ENCODE measurements at places on chromosomes 2 and 18.

DNA sequence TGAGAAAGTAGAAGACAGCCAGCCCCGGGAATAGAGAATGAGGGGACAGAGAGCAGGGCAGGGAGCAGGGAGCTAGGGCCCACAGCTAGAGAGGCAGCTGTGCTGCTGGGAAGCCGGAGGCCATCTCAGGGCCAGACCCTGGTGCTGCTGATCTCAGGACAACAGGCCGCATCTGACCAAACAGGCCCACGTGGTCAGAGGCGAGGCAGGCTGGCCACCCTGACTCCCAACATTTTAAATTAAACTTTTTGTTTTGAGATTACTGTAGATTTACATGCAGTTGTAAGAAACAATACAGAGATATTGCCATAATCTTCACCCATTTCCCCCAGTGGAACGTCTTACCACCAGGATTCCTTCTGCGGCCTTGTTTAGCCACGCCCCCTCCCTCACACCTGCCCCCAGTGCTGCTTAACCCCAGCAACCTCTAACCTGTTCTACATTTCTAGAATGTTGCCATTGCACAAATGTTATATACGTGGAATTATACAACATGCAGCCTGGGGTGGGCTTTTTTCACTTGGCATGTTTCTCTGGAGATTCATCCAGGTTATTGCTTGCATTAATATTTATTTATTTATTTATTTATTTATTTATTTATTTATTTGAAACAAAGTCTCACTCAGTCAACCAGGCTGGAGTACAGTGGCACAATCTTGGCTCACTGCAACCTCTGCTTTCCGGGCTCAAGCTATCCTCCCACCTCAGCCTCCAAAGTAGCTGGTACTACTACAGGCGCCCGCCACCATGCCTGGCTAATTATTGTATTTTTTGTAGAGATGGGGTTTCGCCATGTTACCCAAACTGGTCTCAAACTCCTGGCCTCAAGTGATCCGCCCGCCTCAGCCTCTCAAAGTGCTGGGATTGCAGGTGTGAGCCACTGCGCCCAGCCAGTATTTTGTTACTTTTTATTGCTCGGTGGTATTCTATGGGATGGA, 48.6 kb upstream of the GPR17 start:
- DNase-seq, result no peak

- DNase-seq, result no peak
Observed at GRCh38 chr2:25367296-25367695, 25.6 kb upstream of the DNMT3A start.

DNA sequence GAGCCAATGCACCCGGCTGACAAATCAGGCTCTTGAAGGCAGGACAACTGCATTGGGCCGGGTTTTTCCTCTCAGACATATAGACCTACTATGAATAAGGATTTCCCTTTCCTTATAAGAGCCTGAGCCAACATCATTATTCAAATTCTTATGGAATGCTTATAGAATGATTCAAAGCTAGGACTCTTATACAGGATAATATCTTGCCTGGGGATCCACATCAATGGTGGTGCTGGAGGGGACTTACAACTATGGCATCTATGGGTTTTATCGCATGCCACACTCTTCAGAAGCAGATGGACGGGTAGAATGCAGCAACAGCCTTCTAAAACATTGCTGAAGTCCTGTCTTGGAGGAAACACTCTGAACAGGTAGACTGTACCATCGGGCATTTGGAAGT, 296.8 kb upstream of the KYNU start:
- no peak for DNase-seq

GRCh38 chr2:113910110-113910717, 20.3 kb downstream of the ACTR3 start:
- peak; percentile 65 for DNase-seq

DNA sequence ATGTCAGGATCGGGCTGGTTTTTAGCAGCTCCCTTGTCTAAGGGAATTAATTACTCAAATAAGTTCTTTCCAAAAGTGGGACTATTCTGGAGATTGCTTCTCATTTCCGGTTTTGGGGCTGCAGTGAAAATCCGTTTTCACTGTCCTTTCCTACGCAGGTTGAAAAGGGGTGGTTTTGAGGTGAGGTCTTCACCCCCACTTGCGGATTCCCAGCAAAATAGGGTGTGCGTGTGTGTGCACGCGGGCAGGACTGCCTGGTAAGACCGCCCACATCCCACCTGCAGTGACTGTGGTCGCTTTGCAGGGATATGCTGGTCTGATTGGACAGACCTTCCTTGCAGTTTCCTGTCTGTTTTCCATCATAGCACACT, 472 bp upstream of the PLEKHM3 start:
- DNase-seq, result peak; percentile 5

DNA sequence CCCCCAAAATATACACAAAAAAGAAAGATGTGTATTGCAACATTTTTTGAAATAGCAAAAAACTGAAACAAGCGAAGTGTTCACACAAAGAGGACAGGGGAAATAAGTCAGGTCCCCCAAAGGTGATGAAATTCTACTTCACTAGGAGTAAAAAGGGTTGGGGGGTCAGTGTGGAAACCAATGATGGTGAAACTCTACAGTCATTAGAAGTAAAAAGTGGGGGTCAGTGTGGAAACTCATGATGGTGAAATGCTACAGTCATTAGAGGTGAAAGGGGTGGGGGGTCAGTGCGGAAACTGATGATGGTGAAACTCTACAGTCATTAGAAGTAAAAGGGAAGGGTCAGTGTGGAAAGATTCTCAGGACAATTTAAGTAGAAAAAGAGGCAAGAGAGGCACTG, 298.2 kb downstream of the EIPR1 start:
- DNase-seq, result no peak

DNA sequence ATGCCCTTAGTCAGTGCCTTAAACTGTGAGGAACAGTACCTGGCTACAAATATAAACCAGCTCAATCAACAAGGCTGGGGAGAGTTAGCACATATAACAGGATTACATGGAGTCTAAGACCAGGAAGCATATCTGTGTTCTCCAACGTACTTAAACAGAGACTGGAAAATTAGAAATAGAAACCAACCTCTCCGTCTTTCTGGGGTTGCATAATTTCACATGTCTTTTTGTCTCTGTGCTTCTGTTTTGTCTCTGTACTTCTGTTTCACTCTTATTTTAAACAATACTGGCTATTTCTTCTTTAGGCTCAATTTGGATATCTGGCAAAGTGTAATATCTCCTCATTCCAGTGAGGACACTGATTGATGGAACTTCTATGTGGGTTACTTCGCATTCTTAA, 749.0 kb upstream of the ZEB2 start:
- no peak for DNase-seq

DNA sequence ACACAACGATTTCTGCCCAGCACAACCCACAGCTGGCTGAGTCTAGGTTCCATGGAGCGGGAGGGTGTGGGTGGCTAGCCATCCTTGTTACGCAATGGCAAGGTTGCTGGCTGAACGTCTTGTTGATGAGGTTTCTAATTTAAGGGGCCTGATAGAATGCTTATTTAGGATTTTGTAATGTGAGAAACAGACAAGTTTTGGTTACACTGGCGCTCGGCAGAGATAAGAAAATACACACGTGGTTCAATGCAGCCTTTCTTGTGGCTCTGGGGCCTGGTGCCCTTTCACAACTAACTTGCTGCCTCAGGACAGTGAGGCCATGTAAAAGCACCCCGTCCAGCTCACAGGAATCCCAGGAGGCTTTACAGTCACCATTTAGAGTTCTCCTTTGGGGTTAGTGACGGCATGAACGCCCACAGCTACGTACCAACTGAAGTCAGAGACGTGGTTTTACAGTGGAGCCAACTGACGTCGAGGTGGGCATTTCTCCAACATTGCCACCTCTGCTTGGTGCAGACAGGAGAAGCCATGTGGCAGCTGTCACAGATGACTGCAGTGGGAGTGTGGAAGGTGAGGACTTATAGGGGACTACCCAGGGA, 29.7 kb upstream of the PIEZO2 start:
- no peak for DNase-seq

- no peak for DNase-seq
Observed at GRCh38 chr2:229419158-229419557, 148.1 kb upstream of the PID1 start.

DNA sequence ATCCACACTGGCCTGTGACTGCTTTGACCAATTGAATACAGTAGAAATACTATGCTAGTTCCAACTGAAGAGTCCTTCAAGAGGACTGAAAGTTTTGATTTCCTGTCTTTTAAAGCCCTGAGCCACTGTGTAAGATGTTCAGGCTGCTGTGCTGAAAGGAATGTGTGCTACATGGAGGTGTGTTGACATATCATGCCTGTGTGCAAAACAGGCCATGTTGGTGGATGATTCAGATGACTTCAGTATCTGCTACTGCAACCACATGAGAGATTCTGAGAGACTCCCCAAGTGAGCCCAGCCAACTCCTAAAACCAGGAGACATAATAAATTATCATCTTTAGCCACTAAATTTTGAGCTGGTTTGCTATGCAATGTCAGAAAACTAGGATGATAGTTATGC, 662.9 kb downstream of the ZEB2 start:
- no peak for DNase-seq

- DNase-seq, result no peak
Observed at GRCh38 chr2:23271230-23271629, 113.7 kb upstream of the KLHL29 start.

GRCh38 chr2:52402128-52402527, 1365.5 kb upstream of the CHAC2 start:
- no peak for DNase-seq

GRCh38 chr2:118697781-118698180, 149.7 kb downstream of the EN1 start:
- DNase-seq, result no peak

DNA sequence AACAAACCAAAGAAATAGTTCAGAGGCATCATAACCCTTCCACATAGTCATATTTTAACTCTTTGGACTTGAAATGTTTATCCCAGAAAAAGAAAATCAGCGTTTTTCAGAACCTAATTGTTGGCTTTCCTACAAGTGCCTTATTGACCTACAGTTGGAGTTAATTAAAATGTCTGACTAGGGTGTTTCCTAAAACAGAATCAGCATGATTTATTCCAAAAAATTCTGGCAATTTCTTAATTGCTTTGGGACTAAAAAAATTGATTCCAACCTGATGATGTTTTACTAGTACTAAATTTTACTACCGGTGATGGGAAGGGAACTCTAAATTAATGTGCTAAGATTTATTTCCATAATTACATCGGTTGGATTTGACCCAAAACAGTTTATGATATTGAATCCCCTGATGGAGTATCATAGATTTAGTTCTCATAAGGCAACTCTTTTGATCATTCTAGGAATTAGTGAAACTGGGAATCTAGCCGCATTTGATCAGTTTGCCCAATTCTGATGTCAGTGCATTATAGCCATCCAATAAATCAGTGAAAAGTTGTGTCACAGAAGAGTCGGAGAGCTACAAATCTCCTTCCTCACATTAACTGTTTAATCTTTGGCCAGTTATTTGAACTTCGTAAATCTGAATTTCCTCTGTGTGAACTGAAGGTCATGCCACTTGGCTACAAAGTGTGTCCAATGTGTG, 134.3 kb upstream of the DSEL start:
- no peak for DNase-seq

GRCh38 chr18:79932907-79933306, 18.5 kb downstream of the SLC66A2 start:
- no peak for DNase-seq

DNA sequence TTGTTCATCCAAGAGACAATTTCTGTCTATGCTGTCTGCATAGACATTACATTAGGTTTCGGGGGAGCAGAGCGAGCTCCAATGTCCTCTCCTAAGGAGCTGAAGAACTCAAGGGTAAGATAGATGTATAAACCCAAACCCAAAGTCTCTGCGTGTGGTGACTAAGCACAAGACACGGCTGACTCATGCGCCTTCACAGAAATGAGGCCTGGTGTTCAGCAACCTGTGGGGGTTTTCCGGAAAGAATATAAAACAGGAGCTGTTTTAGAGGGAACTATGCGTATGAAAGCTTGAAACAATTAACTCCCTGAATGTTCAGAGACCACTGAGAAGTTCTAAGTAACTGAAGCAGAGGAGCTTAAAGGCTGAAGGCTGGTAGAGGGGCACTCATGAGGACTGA, 154.7 kb downstream of the SOX11 start:
- no peak for DNase-seq

DNA sequence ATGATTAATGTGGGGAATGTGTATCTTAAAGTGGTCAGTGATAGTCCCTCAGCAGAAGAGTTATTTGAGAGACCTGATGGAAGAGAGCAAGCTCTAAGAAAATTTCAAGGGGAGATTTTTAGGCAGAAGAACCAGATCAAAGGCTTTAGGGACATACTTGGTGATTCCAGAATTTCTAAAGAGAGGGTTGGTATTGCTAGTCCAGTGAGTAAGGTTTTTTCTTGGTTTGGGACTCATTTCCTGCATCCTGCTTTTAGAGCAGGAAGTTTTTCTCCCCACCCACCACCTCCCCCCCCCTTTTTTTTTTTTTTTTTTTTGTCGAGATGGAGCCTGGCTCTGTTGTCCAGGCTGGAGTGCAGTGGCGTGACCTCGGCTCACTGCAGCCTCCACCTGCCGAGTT, 42.7 kb upstream of the DYSF start:
- no peak for DNase-seq

- DNase-seq, result no peak
Observed at GRCh38 chr18:75529394-75529793, 101.9 kb upstream of the SMIM21 start.

DNA sequence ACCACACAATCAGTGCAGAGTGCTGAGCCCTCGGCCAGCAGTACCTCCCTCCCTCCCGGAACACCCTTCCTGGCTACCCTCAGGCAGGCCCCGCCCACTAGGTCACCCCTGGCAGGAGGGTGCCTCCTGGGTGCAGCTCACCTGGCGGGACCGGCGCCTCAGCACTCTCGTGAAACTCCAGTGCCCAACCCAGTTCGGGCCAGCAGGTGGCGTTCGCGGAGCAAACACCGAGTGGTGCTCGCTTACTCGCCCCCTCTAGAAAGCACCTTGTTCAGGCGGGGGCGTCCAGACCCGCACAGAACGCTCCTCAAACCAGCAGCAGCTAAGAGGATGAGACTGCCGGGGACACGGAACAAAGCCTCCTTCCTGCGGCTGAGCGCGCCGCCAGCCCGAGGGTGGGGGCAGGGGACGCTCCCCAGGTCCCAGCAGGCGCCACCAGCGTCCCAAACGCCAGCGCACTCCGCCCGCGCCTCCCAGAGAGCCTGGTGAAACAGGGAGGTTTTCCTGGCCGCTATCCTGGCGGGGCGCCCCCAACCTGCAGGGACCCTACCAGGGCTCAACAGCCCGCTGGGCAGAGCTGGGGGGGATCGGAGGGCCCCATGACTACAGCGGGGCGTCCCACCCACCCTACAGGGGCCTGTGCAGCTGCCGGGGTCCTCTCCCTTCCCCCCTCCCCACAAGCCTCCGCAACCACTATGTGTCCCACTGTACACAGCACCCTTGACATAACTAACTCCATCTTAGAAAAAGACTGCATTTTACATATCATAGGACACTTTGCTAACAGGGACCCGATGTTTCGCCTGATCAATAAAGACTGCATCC, 44.7 kb downstream of the MRPS5 start:
- DNase-seq, result peak; percentile 77

DNA sequence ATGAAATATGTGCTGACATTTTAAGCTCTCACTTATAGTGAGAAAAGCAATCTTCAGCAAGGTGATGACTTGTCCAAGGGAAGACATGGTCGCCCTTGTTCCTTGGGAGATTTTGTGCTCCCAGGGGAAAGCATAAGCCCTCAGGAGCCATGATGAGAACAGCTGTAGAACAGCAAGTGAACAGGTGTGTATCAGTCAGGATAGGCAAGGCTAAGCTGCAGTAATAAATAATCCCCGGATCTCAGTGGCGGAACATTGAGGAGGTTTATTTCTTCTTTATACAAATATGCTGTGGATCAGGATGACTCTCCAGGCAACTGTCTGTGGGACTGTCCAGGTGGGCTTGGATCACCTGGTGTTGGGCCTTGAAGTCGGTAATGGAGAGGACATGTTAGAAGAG, 103.1 kb downstream of the MSH2 start:
- DNase-seq, result no peak

- DNase-seq, result no peak
Observed at GRCh38 chr2:31196622-31197021, 20.7 kb downstream of the CAPN14 start.
